IPS DF 6.9 (cell line): ENCODE measurements at places on chromosomes 11 and 22.

DNA sequence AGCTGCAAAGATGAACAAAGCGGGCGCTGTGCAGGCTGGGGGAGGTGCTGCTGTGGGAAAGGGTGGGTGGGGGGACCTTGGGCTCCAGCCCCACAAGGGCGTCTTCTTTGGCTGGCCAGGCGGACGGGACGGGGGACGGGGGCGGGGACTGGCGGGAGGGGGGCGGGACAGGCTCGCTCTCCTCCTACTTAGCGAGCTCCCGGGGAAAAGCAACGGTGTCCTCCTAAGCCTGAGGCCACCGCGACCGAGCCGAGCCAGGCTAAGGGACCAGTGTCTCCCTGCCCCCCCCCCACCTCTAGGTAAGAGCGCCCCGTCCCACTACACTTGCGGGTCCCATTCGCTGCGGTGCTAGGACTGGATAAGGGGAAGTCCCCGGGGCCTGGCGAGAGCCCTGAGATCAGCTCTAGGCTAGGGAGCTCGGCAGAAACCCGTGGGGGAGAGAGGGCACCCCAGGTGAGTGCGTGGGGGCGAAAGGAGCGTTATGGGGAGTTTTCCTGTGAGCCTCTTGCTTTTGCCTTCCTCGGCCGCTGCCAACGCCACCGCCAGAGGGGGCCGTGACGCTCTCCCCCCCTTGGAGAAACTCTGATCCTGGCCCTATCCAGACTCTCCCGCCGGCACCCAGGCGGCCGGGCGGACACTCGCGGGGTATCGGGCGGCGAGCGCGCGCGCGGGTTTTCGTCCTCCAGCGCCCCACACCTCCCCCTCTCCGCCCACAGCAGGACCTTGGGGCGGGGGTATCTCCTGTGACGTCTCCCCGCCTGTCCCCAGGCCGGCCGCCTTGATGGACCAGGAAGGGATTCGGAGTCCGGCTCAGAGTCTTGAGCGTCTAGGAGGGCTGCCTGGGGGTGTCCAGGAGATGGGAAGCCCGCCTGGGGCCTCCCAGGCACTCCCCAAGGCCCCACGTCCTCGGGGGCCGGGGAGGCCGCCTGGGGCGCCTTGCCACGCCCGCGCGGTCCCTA lies at the start of gene PHLDB1:
Gene PHLDB1 (plus strand): TSS at position 215 of the 959 bp plus-strand sequence. CDS start 6,222 bp downstream, outside the sequence.
- H3K4me1 ChIP-seq: peaks cover 12% of the 10 kb centered on the region
- H3K27me3 ChIP-seq: peaks cover 56% of the 10 kb centered on the region
- H3K36me3 ChIP-seq: no peaks in the 10 kb centered on the region
- H3K27ac ChIP-seq: no peak within 1 kb of the TSS

- no peak for DNase-seq
- no peaks in the 10 kb centered on the region for H3K36me3 ChIP-seq
- H3K27me3 ChIP-seq: no peaks in the 10 kb centered on the region
- H3K4me1 ChIP-seq: no peaks in the 10 kb centered on the region
Observed at GRCh38 chr11:99584830-99585229, 564.1 kb downstream of the CNTN5 start.

- peaks cover 35% of the 10 kb centered on the region; the same call in 1 of the 2 replicates for H3K36me3 ChIP-seq
- no peak overlapping the region for H3K27ac ChIP-seq
- no peak for DNase-seq
- H3K4me1 ChIP-seq: no peaks in the 10 kb centered on the region
Observed at GRCh38 chr11:32594272-32594671, 10.6 kb downstream of the EIF3M start.

- no peak overlapping the region for H3K4me3 ChIP-seq
- no peak overlapping the region for H3K27ac ChIP-seq
- no peak for DNase-seq
- H3K27me3 ChIP-seq: no peaks in the 10 kb centered on the region
- no peaks in the 10 kb centered on the region for H3K36me3 ChIP-seq
- H3K4me1 ChIP-seq: no peaks in the 10 kb centered on the region; the same call in 1 of the 2 replicates
Observed at GRCh38 chr11:70862093-70862492, 390.3 kb downstream of the SHANK2 start.

GRCh38 chr11:121086866-121087265 lies 14.2 kb upstream of the TECTA start:
- H3K4me1 ChIP-seq: no peaks in the 10 kb centered on the region
- no peak overlapping the region for H3K4me3 ChIP-seq
- H3K27ac ChIP-seq: no peak overlapping the region
- DNase-seq: no peak

GRCh38 chr11:43830928-43831440 lies 49.6 kb upstream of the ALKBH3 start:
- no peaks in the 10 kb centered on the region for H3K36me3 ChIP-seq
- H3K4me3 ChIP-seq: no peak overlapping the region
- H3K4me1 ChIP-seq: no peaks in the 10 kb centered on the region
- H3K27ac ChIP-seq: no peak overlapping the region
- H3K27me3 ChIP-seq: no peaks in the 10 kb centered on the region

DNA sequence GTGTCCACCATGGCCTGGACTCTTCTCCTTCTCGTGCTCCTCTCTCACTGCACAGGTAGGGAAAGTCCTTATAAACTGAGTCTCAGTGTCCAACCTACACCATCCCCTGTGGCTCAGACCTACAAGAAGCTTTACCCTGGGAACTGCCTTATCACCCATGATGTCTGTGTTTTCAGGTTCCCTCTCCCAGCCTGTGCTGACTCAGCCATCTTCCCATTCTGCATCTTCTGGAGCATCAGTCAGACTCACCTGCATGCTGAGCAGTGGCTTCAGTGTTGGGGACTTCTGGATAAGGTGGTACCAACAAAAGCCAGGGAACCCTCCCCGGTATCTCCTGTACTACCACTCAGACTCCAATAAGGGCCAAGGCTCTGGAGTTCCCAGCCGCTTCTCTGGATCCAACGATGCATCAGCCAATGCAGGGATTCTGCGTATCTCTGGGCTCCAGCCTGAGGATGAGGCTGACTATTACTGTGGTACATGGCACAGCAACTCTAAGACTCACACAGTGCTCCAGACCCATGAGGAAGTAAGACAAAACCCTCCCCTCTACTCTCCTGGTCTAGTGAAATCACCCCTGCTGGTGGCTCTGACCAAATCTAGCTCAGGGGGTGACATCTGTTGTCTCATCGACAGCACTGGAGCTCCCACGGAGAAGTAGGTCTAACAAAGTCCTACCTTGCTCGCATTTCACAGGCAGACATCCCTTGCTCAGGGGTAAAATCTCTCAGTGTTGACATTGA lies 74.3 kb downstream of the VPREB1 start:
- H3K4me1 ChIP-seq: 0 out of 2 replicates have a peak, but pooled peaks cover 1% of the 10 kb centered on the region
- peaks cover 10% of the 10 kb centered on the region for H3K36me3 ChIP-seq
- peaks cover 3% of the 10 kb centered on the region for H3K27me3 ChIP-seq

DNA sequence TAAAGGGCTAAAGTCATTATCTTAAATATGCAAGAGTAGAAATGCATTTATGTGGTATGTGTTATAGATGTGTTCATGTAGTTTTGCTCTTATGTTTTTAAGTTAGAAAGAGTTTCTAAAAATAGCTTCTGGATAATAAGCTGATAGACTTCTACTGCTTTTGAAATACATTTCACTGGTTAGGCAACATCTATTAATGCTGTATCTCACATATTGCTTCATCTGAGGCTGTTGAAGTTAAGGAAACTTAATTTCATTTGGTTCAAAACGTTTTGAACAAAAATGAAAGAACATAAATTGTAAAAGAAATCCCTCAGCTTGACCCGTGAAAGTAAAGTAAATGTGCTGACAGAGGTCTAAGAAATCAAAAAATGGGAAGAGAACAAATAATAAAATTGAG lies 164.0 kb upstream of the CTSC start:
- no peak for DNase-seq
- no peaks in the 10 kb centered on the region for H3K4me1 ChIP-seq
- no peak overlapping the region for H3K27ac ChIP-seq
- no peak overlapping the region for H3K4me3 ChIP-seq
- no peaks in the 10 kb centered on the region for H3K27me3 ChIP-seq

- H3K27ac ChIP-seq: no peak overlapping the region
- H3K4me1 ChIP-seq: peaks cover 10% of the 10 kb centered on the region
- no peaks in the 10 kb centered on the region for H3K36me3 ChIP-seq
- DNase-seq: no peak
- no peaks in the 10 kb centered on the region for H3K27me3 ChIP-seq
Observed at GRCh38 chr11:126354631-126355323, 709 bp upstream of the ST3GAL4 start.

- H3K27ac ChIP-seq: no peak overlapping the region
- H3K36me3 ChIP-seq: no peaks in the 10 kb centered on the region
- no peaks in the 10 kb centered on the region; the same call in 1 of the 2 replicates for H3K4me1 ChIP-seq
- no peaks in the 10 kb centered on the region for H3K27me3 ChIP-seq
Observed at GRCh38 chr11:100229086-100229485, 458.0 kb upstream of the ARHGAP42 start.

DNA sequence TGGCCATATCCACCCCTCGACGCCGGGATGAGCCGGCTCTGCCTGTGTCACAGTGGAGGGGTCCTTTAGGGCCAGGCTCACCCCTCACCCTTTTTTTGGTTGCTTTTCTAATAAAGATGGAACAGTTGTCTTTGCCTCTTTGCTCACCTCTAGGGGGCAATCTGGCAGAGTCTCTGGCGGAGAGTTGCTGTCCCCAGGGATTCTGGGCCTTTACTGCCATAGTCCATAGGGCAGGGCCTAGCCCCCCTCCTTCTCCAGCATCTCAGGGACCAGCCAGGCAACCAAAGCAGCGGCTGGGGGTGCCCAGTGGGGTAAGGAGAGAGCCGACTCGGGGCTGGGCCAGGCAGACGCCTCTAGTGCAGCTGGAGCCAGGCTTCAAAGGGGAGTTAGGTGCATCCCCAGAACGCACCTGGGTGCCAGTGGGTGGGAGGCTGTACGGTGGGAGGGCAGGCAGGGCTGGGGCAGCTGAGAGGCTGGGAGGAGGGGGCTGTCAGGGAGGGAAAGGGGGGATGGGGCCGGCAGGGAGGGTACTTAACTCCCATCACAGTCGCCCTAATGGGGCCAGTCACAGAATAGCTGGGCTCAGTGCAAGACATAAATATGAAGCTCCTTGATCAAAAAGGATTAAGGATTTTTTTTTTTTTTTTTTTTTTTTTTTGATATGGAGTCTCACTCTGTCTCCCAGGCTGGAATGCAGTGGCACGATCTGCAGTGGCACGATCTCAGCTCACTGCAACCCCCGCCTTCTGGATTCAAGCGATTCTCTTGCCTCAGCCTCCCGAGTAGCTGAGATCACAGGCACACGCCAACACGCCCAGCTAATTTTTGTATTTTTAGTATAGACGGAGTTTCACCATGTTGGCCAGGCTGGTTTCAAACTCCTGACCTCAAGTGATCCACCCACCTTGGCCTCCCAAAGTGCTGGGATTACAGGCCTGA lies 2.5 kb upstream of the SUSD2 start:
- H3K4me1 ChIP-seq: peaks cover 5% of the 10 kb centered on the region; the same call in 1 of the 2 replicates
- DNase-seq: no peak
- H3K27me3 ChIP-seq: no peaks in the 10 kb centered on the region
- no peak overlapping the region for H3K4me3 ChIP-seq
- no peaks in the 10 kb centered on the region; the same call in 1 of the 2 replicates for H3K36me3 ChIP-seq

GRCh38 chr22:42972649-42973535 lies 42.1 kb downstream of the PACSIN2 start:
- no peak overlapping the region for H3K27ac ChIP-seq
- DNase-seq: no peak
- no peaks in the 10 kb centered on the region for H3K36me3 ChIP-seq
- no peak overlapping the region for H3K4me3 ChIP-seq

- H3K27ac ChIP-seq: no peak overlapping the region
- no peaks in the 10 kb centered on the region for H3K4me1 ChIP-seq
- no peak for DNase-seq
- no peaks in the 10 kb centered on the region for H3K27me3 ChIP-seq
- H3K36me3 ChIP-seq: no peaks in the 10 kb centered on the region
Observed at GRCh38 chr11:10109806-10110205, 184.2 kb downstream of the SBF2 start.

DNA sequence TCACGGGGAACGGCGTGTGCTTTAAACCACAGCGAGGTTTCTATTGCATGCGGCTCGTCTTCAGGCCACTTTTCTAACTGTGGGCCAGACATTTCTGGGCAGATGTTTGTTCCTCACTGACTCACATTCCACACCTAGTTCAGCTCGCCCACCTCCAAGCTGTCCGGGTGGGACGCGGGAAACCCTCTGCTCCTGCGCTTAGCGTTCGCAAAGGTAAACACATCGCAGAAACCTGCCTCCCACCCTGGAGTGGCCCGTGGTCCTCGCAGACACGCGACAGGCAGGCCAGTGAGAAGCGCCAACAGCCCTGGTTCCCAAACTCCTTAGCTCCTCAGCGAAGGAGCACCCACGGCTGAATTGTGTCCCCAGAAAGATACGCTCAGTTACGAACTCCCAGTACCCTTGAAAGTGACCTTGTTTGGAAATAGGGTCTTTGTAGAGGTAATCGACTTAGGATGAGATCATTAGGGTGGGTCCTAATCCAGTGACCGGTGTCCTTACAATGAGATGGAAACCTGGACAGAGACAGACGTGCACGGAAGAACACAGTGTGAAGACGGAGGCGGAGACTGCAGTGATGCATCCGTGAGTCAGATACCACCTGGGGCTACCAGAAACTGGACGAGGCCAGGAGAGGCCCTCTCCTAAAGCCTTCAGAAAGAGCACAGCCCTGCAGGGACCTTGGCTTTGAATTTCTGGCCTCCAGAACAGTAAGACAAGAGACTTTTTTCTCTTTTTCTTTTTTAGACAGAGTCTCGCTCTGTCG lies 82.7 kb downstream of the CELSR1 start:
- no peaks in the 10 kb centered on the region for H3K27me3 ChIP-seq
- no peak overlapping the region for H3K4me3 ChIP-seq
- H3K4me1 ChIP-seq: no peaks in the 10 kb centered on the region; the same call in 1 of the 2 replicates
- no peaks in the 10 kb centered on the region for H3K36me3 ChIP-seq
- H3K27ac ChIP-seq: no peak overlapping the region

GRCh38 chr22:32655068-32655467 lies 146.4 kb upstream of the TIMP3 start:
- DNase-seq: no peak
- H3K4me1 ChIP-seq: no peaks in the 10 kb centered on the region
- no peaks in the 10 kb centered on the region for H3K27me3 ChIP-seq
- H3K4me3 ChIP-seq: no peak overlapping the region

DNA sequence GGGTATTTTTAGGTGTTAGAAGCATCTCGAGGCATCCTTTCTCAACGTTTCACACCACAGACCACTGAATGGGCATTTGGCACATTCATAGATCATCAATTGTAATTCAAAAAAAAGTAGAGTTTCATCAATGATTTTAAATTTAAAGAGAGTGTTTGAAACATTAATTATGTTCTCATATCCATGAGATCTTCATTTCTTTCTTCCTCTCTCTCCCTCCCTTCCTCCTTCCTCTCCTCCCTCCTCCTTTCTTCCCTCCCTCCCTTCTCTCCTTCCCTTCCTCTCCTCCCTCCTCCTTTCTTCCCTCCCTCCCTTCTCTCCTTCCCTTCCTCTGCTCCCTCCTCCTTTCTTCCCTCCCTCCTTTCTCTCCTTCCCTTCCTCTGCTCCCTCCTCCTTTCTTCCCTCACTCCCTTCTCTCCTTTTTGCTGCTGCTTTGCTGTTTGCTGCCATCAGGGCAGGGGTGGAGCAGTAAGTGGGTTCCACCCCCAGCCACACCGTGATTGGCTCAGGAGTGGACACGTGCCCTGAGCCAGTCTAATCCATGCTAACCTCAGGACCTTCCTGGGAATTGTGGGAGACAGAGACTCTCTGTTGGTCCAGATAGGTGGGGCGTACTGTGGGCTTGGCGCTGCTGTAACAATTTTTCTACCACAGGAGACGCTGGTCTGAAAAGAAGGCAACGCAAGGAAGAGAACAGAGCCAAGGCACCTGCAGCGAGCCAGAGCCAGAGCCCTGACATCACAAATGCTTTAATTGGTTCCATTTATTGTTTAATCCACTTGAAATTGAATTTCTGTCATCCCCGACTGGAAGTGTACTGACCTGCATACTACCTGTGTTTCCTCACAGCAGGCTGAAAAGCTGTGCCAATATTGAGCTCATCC lies 33.7 kb upstream of the APOBEC3A start:
- no peak overlapping the region for H3K4me3 ChIP-seq
- no peak overlapping the region for H3K27ac ChIP-seq
- H3K27me3 ChIP-seq: 0 out of 2 replicates have a peak, but pooled peaks cover 2% of the 10 kb centered on the region
- no peak for DNase-seq
- H3K36me3 ChIP-seq: no peaks in the 10 kb centered on the region
- no peaks in the 10 kb centered on the region for H3K4me1 ChIP-seq
